ENCODE measurements at places on chromosomes 4 and X.
A peak's percentile ranks its signal among the peaks of the same experiment; 100 is the strongest.

- DNase-seq = peak; percentile 75
Observed at GRCh38 chr4:13701937-13702446, 74.5 kb upstream of the BOD1L1 start.

GRCh38 chrX:40552768-40553167, 28.0 kb upstream of the ATP6AP2 start:
- DNase-seq = no peak

DNA sequence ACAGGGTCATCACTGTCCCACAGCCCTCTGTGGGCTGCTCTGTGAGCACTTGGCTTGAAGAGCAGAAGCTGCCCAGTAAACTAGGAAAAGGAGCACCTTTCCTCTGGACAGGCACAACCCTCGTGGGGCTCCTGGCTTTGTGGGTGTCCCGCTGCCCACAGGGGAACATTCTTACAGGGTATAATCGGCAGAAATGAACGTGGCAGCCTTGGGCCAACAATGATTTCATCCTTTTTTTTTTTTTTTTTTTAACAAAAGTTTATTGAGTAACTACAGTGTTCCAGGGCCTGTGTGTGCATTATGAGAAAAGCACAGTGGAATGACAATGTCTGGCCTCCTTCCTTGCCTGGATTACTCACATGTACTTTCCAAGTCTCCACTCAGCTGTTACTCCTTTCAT, 197.2 kb downstream of the PDGFC start:
- DNase-seq = peak; percentile 82

GRCh38 chr4:143396695-143397094, 60.0 kb downstream of the GAB1 start:
- no peak for DNase-seq

GRCh38 chrX:67044866-67045265, 406.0 kb upstream of the EDA2R start:
- DNase-seq = no peak

GRCh38 chrX:7147978-7148854, at the start of gene PUDP:
PUDP (minus strand) TSS chrX:7148153; CDS start chrX:7148113, 40 bp downstream.
- peak; percentile 29 for DNase-seq

DNA sequence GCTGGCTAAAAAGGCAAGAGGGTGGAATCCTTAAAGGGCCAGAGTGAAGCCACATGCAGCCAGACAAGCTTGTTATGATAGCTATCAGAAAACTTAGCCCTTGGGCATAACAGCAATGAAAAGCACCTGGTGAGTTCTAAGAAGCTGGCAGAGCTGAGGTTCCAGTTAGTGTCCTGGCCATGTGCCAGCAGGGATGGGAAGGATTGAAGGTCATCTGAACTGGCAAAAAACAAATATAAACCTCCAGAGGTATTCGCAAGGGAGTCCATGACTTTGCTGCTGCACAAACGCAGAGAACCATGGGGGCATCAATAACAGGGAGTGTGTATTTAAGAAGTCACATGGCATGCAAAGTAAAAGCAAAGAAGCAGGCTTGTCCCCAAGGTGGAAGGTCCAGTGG, 208.9 kb downstream of the FAM47A start:
- no peak for DNase-seq

DNA sequence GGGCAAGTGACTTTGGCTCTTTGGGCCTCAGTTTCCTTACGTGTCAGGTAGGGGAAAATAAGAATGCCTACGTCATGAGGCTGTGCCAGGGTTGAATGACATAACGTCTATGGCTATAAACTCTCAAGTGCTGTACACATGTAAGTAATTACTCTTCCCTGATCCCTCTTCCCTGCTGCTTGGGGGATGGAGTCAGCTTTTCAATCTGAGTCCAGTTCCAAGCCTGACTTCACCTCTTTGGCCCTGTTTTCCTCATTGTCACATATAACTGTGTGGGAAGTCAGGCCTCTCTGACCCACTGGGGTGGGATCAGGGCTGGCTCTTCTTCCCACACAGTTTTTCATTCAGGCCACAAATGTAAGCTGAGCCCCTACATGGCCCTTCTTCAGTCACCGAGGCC, 11.4 kb upstream of the CITED1 start:
- DNase-seq = no peak

DNA sequence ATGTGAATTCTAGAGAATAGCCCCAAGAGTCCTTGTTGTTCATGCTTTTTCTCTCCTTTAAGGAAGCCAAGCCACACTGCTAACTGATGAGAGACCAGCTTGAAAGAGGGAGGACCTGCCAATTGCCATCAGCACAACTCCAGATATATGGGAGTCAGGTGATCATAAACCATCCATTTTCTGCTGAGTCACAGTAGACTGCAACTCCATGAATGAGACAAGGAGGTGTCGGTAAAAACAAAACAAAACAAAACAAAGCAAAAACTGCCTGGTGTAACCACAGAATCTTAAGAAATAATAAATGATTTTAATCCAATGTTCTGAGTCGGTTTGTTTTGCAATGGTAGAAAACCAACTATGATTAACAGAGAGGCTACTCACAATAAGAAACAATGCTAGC, 837.3 kb downstream of the PCDH7 start:
- peak; percentile 39 for DNase-seq

- DNase-seq = no peak
Observed at GRCh38 chrX:30593440-30594200, 16.1 kb upstream of the TASL start.

- peak; percentile 2 for DNase-seq
Observed at GRCh38 chrX:68428431-68428830, 4.9 kb downstream of the OPHN1 start.

- DNase-seq = no peak
Observed at GRCh38 chr4:32148111-32148666, 1428.0 kb downstream of the PCDH7 start.

DNA sequence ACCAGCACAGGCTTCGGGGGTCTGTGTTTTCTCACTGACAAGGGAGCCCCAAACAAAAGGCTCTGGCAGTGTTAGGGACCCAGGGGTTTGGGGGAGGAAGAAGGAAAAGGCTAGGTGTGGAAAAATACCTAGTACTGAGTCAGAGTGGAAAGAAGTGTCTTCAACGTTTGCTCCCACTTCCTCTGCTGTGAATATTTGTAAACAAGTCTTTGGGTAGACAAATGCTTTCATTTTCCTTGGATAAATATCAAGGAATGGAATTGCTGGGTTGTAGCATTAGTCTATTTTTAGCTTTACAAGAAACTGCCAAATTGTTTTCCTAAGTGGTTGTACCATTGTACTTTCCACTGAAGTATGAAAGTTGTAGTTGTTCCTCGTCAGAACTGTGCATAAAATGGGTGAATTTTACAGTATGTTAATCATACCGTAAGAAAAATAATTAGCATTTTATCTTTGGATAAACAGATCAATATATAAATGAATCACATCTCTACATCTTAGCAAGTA, 17.4 kb downstream of the COL4A5 start:
- no peak for DNase-seq

- DNase-seq = no peak
Observed at GRCh38 chr4:177810220-177810619, 368.0 kb upstream of the AGA start.

- no peak for DNase-seq
Observed at GRCh38 chr4:147987252-147987651, 255.4 kb downstream of the ARHGAP10 start.

GRCh38 chr4:82017680-82018079, 356.1 kb downstream of the HNRNPD start:
- peak; percentile 3 for DNase-seq

- no peak for DNase-seq
Observed at GRCh38 chrX:82333575-82333974, 1131.7 kb downstream of the SH3BGRL start.

DNA sequence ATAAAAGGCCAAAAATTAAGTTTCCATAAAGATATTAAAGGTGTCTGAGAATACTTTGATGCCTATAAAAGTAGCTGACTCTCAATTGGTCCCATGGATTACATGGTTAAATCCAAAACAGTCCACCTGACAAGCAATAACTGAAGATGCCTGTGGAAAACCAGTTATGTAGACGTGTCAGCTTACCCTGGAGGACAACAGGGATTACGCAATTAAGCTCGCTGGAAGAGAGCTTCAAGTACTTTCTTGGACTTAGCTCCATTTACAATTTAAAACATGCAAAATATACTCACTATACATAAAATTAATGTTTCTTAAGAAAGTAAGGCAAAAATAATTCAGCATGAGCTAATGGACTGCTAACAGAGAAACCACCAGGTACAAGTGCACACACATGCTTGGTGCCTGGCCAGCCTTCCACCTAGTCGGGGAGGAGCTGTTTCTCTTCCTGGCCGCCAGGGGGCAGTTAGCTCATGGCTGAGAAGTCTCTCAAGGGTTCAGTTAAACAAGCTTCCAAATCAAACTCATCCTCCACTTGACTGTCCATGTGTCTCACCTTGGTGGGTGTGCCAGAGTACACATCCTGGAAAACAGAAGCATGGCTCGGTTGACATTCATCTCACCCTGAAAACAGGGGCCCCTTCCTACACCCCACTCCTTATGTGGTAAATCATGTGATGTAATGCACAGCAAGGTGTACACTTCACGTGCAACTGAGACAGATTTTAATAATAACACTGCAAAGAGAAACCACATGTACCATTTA, 9.2 kb upstream of the FAM53A start:
- peak; percentile 73 for DNase-seq

DNA sequence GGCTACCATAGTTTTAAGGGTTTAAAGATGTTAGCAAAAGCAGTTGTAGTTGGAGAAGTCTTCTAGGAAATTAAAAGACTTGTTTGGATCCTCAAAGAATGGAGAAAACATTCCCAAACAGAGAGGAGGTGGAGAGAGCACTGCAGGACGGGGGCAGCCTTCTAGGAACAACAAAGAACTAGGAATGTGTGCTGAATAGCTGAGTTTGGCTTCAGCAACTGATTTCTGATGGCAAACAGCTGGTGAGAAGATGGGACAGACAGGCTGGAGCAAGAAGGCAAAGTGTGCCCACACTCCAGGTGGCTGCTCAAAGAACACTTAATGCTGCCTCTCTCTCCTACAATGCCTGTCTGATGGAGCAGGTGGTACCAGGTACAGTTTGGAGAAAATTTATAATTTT, 1331.1 kb downstream of the ADGRL3 start:
- DNase-seq = no peak

- peak; percentile 46 for DNase-seq
Observed at GRCh38 chr4:55866973-55867574, 13.6 kb downstream of the EXOC1 start.

GRCh38 chrX:139332441-139332840, 198.1 kb upstream of the F9 start:
- no peak for DNase-seq

DNA sequence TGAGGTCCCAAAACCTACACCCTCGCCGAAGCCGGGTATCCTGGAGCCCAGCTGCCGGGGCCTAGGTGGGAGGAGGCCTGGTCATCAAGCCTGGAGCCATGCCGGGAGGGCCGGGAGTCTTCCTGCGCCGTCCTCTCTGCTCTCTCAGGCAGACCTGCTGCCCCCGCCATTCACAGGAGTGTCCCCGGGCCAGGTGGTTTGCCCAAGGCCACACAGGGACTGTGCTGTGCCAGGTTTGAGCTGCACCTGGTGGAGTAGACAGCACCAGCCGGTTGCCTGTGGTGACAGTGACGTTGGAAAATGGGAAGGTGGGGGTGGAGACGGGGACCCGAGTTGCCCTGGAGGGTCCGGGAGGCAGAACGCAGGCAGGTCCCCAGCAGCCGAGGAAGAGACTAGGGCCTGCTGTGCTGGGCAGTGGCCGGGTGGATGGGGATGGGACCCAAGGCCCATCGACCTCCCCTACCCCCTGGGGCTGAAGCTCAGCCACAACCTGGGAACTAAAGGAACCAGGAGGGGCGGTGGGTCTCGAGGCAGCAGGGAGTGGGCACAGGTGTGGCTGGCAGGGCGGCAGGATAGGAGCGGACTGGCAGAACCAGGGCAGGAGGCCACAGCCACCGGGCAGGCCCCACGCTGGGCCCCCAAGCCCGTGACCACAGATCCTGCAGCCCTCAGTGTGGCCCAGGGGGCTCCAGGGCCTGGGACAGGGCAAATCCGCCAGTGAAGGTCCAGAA, 9.5 kb downstream of the DOK7 start:
- DNase-seq = no peak

- DNase-seq = no peak
Observed at GRCh38 chrX:79366873-79367749, at the start of gene ITM2A. ITM2A (minus strand) TSS chrX:79367334; CDS start chrX:79367215, 119 bp downstream.

GRCh38 chrX:66022632-66023384, 17.1 kb downstream of the VSIG4 start:
- no peak for DNase-seq

DNA sequence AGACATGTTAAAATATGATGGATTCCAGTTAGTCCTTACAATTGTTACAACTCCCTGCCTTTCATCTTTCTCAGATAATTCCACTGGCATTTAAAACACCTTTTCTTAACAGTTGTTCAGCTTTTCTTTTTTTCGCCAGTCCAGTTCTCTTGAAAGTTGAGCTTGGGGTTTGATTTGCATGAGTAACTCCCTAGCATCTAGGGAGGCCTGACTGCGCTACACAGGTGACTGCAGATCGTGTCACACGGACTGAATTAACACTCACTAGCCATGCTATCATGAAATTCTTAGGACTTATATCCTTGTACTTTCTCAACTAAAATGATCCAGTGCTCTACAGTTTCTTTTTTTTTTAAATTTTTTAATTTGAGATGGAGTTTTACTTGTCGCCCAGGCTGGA, 69.8 kb downstream of the ARHGAP24 start:
- no peak for DNase-seq

DNA sequence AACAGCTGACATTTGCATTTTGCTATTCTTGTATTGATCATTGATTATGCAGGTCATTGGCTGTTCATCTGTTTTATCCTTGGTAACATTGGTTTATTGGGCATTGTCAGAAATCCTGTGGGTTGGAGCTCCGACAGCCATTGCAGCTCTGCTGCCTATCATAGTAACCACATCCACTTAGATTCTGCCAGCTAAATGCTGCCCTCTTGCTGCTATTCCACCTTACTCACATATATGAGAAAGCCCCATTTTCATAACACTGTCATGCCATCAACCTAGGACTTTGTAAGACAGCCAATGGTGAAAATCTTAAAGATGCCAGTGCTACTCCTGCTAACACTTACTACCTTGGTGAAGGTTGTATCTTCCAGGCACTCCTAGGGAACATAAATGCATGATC, 187.3 kb upstream of the CXCL13 start:
- DNase-seq = peak; percentile 38

DNA sequence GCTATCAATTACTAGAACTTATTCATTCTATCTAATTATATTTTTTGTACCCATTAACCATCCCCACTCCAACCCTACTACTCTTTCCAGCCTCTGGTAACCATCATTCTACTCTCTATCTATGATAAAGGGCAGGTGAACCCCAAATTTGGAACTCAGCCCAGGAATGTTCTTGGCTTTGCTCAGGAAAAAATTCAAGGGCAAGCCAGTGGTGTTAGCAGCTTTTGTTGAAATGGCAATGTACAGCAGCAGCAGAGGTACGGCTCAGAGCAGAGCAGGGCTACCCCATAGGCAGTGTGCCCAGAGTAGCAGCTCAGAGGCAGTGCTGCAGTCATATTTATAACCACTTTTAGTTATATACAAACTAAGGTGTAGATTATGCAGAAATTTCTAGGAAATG, 138.2 kb downstream of the RNF150 start:
- no peak for DNase-seq

Measured in kidney glomerular epithelial cell (primary cell).